Stomach (tissue), 19 donors: ENCODE measurements at places on chromosomes 1 and 21. TPM values are rescaled to one million over a fixed set of nuclear protein-coding genes. Genes with fewer than 3 reads are reported as not detected.

GRCh38 chr1:109969907-109970306, 14.7 kb upstream of the AHCYL1 start:
- H3K4me3 ChIP-seq = no peak overlapping the region
- no peaks in the 10 kb centered on the region for H3K27me3 ChIP-seq
- H3K4me1 ChIP-seq = no peaks in the 10 kb centered on the region
- no peak overlapping the region for H3K27ac ChIP-seq

DNA sequence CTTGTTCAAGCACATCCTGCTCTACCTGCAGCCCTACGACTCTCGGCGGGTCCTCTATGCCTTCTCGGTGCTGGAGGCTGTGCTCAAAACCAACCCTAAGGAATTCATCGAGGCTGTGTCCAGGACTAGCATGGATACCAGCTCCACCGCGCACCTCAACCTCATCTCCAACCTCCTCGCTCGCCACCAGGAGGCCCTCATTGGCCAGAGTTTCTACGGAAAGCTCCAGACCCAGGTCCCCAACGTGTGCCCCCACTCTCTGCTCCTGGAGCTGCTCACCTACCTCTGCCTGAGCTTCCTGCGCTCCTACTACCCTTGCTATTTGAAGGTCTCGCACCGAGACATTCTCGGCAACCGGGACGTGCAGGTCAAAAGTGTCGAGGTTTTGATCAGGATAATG, 74.3 kb upstream of the MORC3 start:
- peaks cover 10% of the 10 kb centered on the region for H3K4me1 ChIP-seq
- H3K27me3 ChIP-seq = no peaks in the 10 kb centered on the region
- H3K4me3 ChIP-seq = no peak overlapping the region
- H3K36me3 ChIP-seq = peaks cover 72% of the 10 kb centered on the region

OR2T33 gene
- not detected for total RNA-seq

GRCh38 chr1:53084589-53084971, 22.6 kb downstream of the PODN start:
- DNase-seq = no peak
- no peak overlapping the region for H3K27ac ChIP-seq
- H3K4me1 ChIP-seq = no peaks in the 10 kb centered on the region
- H3K27me3 ChIP-seq = no peaks in the 10 kb centered on the region

GRCh38 chr1:210144736-210145135, 87.9 kb upstream of the SERTAD4 start:
- no peak overlapping the region for H3K27ac ChIP-seq
- no peak for DNase-seq
- no peak overlapping the region for H3K4me3 ChIP-seq
- H3K4me1 ChIP-seq = no peaks in the 10 kb centered on the region
- H3K36me3 ChIP-seq = no peaks in the 10 kb centered on the region

- no peak overlapping the region for H3K27ac ChIP-seq
- no peaks in the 10 kb centered on the region for H3K27me3 ChIP-seq
- no peak for DNase-seq
- H3K36me3 ChIP-seq = no peaks in the 10 kb centered on the region
- peaks cover 17% of the 10 kb centered on the region for H3K4me1 ChIP-seq
- no peak overlapping the region for H3K4me3 ChIP-seq
Observed at GRCh38 chr1:234932511-234933430, 195.9 kb downstream of the TOMM20 start.

DDR2 gene
- 117 TPM for total RNA-seq

DNA sequence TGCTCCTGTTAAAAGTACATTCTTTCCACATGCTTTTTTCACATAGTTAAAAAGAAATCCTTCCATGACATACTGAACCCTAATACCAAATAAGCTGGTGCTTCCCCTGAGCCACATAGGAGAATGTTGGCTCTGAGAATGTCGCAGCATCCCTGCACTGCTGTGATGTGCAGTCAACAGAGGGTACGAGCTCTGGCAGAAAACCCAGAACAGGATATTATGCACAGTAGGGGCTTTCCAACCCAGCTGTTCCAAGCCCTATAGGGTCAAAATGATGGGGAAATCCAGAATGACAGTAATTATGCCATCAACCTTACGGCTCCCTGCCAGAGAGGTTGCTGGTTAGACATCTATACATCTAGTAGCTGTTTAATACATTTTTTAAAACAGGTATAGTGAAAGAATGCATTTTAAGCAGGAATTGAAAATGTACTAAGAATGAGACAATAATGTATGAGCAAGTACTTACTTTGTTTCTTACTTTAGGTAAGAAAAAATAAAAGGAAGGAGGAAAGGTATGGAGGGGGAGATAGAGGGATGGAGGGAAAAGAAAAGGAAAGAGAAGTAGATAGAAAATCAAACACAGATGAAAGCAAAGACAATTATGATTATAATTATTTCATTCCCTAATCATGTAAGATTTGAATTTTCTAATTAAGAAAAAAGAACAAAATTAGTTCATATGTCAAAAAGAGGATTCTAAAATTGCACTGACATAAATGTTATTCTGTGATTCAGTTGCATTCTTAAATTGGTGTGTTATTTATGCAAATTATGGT, 126.0 kb downstream of the NR5A2 start:
- H3K4me3 ChIP-seq = no peak overlapping the region
- H3K36me3 ChIP-seq = no peaks in the 10 kb centered on the region
- H3K27me3 ChIP-seq = no peaks in the 10 kb centered on the region
